ENCODE measurements at places on chromosomes 12 and 14.

- no peak for DNase-seq
Measured at GRCh38 chr14:87443787-87444186, 549.2 kb downstream of the GALC start.

GRCh38 chr12:49428793-49429192, 61.5 kb downstream of the SPATS2 start:
- DNase-seq = no peak

- DNase-seq = no peak
Measured at GRCh38 chr12:82625523-82625922, 61.2 kb upstream of the TMTC2 start.

DNA sequence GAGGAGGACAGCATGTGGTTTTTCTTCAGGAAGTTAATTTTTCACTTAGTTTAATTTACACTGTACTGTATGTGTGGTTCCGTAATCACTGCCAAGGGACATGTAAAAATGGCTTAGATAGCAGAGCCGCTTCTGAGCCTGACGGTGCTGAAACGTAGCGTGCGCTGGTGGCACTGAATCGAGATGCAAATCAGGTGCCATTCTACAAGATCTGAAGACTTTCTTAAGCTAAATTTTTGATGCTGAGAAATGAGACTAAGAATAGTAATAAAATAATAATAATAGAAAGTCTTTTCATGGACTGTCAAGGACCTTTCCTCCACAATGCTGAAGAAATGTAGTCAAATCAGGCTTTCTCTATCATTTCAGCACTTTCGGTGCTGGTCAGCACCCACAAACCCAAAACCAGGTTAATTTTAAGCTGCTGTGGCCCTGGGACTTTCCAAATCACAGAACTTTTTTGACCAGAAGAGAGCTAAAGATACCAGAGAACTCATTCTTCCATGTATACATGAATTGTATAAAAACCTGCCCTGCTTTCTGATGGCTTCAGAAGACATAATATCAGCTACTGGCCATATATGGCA, 183.3 kb upstream of the LMO3 start:
- DNase-seq = no peak

DNA sequence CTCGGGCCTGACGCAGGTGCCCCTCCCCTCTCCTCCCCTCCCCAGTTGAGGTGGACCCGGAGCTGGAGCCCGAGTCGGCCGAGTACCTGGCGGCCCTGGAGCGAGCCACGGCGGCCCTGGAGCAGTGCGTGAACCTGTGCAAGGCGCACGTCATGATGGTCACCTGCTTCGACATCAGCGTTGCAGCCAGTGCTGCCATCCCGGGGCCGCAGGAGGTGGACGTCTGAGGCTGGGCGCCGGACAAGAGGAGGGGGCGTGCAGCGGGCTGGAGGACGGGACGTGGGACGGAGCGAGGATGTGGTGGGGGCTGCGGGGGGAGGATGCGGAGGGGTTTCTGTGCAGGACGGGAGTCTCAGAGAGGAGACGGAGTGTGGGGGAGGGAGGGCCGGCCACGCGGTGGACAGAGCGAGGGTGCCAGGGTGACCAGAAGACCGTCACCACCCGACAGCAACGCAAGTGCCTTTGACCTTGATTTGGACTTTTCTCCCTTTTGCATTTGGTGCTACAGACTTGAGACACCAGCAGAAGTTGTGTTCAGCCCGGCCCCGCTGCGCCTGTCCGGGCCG, 41.3 kb downstream of the KIF26A start:
- no peak for DNase-seq

DNA sequence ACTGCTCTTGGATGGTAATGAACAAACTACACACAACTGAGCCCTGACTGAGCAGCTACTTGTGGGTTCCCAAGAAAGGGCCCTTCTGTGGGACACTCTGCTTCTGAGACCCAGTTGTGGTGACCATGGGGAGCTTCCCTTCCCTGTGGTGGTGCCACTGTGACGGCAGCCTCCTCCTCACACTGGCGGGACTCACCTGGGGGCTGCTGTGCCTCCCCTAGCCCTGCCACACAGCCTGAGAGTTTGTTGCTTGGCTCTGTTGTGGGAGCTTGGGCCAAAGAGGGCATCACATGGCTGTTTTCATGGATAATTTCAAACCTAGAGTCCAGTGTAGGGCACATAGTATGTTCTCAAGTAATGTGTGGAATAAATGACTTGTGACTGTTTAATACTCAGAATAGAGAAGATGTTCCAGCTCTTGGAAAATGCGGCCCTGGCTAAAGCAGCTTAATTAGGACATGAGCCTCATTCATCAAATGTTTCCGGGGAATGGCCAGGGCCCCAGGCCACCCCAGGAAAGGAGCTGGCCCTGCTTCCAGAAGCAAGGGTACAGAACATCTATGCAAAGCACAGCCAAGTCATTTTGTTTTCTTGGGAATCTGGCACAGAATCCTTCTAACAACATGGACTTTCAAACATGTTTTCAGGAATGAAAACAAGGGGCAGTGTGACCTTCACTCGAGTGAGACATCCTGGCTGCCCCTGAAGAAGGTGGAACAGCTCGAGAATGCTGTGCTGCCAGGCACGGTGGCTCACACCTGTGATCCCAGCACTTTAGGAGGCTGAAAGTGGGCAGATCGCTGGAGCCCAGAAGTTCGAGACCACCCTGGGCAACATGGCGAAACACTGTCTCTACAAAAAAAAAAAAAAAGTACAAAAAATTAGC, 21.2 kb downstream of the ZFYVE21 start:
- no peak for DNase-seq
